ENCODE measurements at places on chromosomes 16 and 17.
A peak's percentile ranks its signal among the peaks of the same experiment; 100 is the strongest.

GRCh38 chr17:8976638-8977037, 11.1 kb upstream of the PIK3R5 start:
- DNase-seq: no peak

DNA sequence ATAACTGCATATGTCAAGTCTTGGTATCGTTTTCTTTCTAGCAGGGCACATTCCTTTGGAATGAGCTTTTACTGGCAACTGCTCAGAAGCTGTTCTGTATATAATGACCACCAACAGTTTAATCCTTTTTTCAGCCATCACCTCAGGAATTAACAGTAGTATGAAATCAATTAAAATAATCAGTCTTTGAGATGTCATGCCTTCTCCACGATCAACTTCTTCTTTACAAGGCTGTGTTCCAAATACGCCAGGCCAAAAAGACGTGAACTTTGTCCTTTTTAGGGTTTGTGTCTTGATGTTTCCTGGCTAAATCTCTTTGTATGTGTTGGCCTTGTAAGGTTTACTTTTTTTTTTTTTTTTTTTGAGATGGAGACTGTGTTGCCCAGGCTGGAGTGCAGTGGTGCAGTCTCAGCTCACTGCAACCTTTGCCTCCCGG, 54.9 kb downstream of the ABCC1 start:
- no peak for DNase-seq

DNA sequence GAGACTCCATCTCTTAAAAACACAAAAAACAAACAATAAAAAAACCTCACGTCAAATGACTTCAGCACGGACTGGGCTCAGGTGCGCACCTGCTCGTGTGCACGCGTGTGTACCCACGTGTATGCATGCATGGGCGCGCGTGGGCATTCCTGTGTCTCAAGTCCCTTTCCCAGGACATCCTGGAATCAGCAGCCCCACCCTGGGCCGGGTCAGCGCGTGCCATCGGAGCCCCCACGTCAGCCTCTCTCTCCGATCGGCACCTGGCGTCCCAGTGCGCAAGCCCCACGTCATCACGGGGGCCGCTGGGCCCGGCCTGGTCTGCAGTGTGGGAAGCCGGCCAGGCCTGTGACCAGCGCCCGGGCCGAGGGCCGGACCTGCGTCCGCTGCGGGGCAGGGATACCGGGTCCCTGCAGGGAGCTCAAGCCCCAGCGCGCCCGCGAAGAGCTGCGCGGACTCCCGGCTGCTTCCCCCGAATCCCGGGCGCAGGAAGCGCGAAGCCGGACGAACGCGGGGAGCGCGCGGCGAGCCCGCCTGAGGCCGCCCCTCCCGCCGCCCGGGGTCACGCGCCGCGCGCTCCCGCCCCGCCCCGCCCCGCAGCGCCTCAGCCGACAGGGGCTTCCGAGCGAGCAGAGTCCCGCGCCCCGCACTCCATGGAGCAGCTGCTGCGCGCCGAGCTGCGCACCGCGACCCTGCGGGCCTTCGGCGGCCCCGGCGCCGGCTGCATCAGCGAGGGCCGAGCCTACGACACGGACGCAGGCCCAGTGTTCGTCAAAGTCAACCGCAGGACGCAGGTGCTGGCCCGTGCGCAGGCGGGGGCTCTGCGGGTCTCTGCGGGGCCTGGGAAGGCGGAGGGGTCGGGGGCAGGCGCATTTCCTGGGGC, at the start of gene FN3K:
FN3K (plus strand) TSS at position 629 of the 880 bp plus-strand sequence; CDS start at position 651, 22 bp downstream.
- peak; percentile 42 for DNase-seq

- DNase-seq: no peak
Observed at GRCh38 chr16:88835383-88835782, 21.4 kb downstream of the GALNS start.

- DNase-seq: no peak
Observed at GRCh38 chr16:8430401-8430800, 159.9 kb downstream of the TMEM114 start.

- peak; percentile 79 for DNase-seq
Observed at GRCh38 chr17:43778337-43779144, at the start of gene DUSP3. TSS of gene DUSP3 (minus strand) at chr17:43778977. CDS start at chr17:43778924, 53 bp downstream.

- DNase-seq: no peak
Observed at GRCh38 chr17:21289902-21290571, 5.5 kb downstream of the MAP2K3 start.

- no peak for DNase-seq
Observed at GRCh38 chr17:73423806-73424205, 112.0 kb upstream of the CDC42EP4 start.

DNA sequence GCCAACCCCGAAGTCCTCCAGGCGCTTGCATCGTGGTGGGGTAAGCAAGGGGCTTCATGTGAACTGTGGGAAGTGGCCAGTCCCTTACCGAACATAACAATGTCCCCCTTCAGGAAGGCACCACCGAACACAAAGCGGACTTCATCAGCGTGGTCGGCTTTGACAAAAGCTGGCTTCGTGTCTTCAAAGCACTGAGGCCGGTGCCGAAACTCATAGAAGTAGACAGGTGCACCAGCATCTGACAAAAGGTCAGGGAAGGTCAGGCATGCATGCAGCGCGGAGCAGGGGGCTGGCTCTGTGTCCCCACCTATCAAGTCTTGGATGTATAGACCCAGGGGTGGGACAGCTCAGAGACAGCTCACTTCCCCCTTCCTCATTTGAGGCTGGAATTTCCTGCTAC, 16.6 kb upstream of the CES1 start:
- no peak for DNase-seq

- no peak for DNase-seq
Observed at GRCh38 chr16:19006446-19007315, 22.9 kb downstream of the TMC7 start.

Data from activated CD4-positive, alpha-beta memory T cell treated with anti-CD3 and anti-CD28 coated beads for 36 hours (primary cell).